ENCODE measurements at places on chromosomes 7 and 10.

DNA sequence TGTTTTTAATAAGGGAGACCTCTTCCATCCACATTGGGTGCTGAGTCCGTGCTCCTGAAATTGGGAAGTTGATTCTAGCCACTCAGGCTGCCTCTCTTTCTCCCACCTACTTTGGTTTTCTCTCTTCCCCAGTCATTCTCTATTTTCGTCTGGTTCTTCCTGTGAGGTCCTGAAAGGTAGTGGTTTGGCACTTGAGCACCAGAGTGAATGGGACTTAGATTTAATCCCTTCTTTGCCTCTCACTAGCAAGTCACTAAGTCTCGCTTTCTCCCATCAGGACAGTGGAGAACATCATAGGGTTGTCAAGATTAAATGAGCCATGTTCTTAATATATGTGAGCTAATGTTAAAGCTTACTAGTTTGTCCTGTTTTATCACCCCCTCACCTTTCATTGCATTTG lies 4.0 kb upstream of the AASS start:
- DNase-seq = no peak

GRCh38 chr7:420142-421093 lies 99.2 kb downstream of the PDGFA start:
- no peak for DNase-seq

GRCh38 chr10:5317547-5318107 lies 47.1 kb upstream of the UCN3 start:
- DNase-seq = peak; percentile 7

DNA sequence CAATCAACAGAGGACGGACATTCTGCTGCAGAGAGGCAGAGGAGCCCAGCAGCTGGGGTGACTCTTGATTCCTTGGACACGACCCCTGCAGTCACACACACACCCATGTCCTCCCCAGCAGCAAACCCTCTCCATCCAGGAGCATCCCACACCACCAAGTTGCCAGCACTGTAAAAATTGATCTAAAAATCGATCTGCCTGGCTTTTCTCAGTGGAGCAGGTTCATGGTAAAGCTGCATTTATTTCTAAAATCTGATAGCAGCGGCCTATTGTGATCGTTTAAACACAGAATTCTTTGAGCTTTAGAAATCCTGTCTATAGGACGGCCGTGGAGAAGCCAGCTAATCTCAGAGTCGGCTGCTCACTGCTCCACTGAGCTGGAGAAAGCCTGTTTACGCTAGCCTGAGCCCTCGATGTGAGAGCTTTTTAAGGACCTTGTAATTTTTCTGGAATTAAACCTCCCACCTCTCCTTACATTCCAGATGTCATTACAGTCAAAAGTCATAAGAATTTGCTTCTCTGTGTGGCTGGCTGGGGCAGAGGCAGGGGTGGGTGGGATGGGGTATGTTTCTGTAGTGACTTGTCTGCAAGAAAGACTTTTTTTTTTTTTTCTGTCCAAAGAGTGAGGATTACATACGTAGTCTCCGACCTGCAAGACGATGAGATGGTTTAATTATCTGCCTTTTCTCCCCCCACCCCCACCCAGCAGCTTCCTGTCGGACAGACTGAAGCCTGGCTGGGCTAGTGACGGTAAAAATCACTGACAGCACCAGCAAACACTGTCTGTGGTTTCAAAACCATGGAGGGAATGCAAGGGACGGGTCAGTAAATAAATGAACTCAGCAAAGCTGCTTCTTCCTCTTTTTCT lies 31.6 kb downstream of the TRIM8 start:
- no peak for DNase-seq

DNA sequence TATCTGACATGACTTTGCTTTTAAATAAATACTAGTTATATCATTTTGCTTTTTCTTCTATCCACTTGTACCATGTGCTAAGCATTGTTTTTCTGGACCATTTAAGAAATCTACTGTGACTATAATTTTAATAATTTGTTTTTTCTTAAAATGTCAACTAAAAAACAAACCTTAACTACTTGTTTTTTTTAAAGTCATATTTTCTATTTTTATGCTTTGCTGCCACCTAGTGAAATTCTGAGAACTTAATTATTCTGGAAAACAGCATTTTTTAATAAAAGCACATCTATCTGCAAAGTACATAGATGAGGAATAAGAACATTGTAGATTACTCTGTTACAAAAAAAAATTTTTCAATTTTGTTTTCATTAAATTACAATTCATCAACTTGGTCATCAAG lies 47.4 kb downstream of the ORC5 start:
- peak; percentile 60 for DNase-seq

- no peak for DNase-seq
These were observed 151.5 kb downstream of the TEX36 start for GRCh38 chr10:125531465-125531864.

DNA sequence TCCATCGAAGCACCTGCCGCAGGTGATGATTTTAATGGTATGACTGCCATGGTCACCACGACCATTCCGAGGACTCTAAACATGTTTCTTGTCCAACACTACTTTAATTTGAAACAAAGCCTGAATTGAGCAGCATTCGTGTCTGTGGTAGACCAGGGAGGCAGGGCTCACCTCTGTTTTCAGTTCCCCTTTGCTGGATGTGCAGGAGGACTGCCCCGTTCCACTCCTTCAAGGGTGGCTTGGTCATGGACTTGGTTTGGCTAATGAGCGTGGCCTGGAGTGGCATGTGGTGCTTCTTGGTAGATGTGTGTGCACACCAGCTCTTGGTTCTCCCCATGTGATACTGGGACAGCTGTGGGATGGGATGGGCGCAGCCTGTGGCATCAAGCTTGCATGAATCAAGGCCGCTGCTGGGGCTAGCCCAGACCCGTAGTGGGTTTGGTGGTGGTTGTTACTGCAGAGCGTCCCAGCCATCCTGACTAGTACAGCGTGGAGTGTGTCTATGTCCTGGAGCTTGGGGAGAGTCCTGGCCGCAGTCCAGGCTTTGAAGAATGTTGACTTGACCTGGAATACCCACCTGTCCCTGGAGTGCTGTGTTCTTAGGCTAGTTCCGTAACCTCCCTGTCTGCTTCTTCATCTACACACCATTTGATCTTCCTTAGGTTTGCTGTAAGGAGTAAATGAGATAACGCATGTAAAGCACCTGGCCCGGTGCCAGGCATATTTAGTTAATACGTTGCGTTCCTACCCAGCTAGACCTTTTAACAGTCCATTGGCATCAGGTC lies 34.8 kb downstream of the MGMT start:
- no peak for DNase-seq

DNA sequence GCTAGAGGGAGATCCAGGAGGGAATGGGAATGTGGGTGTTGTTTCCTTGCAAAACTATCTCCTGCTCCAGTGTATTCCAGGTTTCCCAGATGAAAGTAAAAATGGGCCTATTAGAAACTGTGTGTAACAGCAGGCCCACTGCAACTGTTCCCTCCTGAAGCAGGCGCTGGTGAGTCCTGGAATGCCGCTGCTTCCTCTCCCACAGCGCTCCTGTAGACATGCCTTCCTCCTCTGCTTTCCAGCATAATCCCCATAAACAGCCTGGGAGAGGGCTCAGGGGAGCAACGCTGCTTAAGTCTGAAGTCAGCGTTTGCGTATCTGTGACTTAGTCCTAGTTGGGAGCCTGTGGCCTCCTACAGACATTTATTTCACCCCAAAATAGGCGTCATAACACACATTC lies 551.0 kb upstream of the FOXK1 start:
- DNase-seq = no peak

GRCh38 chr10:12501324-12501723 lies 152.0 kb downstream of the CAMK1D start:
- DNase-seq = no peak

- DNase-seq = no peak
These were observed 1.9 kb upstream of the PLAU start for GRCh38 chr10:73908853-73909539.

DNA sequence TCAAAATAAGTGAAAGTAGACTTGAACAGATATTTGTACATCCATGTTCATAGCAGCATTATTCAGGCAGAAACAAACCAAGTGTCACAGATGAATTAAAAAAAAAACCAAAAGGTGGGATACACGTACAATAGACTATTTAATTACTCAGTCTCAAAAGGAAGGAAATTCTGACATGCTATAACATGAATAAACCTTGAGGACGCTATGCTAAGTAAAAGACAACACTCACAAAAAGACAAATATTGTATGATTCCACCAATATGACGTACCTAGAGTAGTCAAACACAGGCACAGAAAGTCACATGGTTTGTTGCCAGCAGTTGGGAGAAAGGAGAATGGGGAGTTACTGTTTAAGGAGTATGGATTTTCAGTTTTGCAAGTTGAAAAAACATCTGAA lies 18.0 kb upstream of the CFAP70 start:
- DNase-seq = no peak

- DNase-seq = no peak
These were observed 256.1 kb downstream of the KLF6 start for GRCh38 chr10:3528823-3529403.

DNA sequence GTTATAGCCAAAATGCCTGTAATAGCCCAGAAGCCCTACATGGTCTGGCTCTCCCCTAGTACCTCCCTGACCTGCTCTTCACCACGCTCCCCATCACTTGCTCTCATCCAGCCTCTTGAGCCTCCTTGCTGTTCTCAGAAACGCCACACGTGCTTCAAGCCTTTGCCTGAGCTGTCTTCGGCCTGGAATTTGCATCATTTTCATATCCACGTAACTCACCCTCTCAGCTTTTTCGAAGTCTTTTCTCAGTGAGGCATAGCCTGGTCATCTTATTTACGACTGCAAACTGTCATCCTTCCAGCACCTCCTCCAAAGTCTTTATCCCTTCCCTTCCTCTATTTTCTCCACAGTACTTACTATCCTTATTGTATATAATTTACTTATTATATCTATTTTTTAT lies 151.0 kb upstream of the AHR start:
- no peak for DNase-seq

All from erythroblast (primary cell).